Hypothalamus (tissue), 51 donors: ENCODE measurements at places on chromosomes 13 and 19.

- no peak for DNase-seq
Observed at GRCh38 chr19:46544651-46545050, 49.0 kb upstream of the PNMA8B start.

- DNase-seq: no peak
Observed at GRCh38 chr19:40322951-40323615, 25.1 kb downstream of the C19orf47 start.

- no peak for DNase-seq
Observed at GRCh38 chr13:62357887-62358645, 942.4 kb upstream of the PCDH20 start.

DNA sequence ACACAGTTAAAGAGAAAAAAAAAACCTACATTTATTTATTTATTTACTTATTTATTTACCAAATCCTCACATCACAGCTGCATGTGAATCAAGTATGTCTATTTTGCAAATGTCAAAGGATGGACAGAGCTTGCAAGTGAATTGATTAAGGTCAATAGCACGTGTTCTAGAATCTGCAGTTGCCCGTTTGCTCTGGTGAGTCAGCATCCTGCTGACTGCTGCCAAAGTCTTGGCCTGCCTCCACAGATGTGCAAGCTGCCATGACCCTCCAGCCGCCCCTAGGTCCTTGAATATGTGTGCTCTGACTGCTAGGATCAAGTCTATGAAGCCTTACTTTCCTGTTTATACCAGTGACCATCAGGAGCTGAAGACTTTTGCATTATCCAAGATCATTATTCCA, 320.6 kb downstream of the GPC5 start:
- DNase-seq: no peak

- DNase-seq: no peak
Observed at GRCh38 chr19:17775991-17776803, 18.7 kb upstream of the B3GNT3 start.

DNA sequence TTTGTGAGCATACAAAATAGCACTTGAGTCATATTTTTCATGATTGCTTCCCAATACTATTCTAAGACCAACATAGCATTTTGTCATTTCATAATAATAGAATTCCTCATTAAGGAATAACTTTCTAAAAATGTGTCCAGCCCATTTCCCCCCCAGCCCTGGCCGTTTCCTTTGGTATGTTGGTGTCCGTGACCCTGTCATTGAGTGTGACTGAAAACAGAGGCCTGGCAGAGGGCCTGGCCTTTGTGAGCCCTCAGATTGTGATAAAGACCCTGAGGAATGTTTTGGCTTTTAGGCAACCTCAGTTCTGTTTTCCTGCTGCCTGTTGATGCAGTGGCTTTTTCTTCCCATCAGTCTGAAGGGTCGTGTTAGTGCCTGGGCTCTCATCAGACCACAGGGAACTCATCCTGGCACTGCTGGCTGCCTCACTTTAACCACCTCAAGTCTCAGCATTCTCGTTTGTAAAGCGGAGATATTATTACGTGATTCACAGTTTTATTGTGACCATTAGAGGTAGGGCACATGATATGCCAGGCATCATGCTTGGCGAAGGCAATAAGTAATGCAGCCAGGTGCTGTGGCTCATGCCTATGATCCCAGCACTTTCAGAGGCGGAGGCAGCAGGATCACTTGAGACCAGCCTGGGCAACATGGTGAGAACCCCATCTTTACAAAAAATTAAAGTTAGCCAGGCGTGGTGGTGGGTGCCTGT, 13.8 kb downstream of the SPINT2 start:
- DNase-seq: no peak

GRCh38 chr19:18895824-18896341, at the start of gene CERS1:
TSS of gene CERS1 (minus strand) at chr19:18896158. CDS start at chr19:18896072, 86 bp downstream.
- DNase-seq: peak; percentile 35

DNA sequence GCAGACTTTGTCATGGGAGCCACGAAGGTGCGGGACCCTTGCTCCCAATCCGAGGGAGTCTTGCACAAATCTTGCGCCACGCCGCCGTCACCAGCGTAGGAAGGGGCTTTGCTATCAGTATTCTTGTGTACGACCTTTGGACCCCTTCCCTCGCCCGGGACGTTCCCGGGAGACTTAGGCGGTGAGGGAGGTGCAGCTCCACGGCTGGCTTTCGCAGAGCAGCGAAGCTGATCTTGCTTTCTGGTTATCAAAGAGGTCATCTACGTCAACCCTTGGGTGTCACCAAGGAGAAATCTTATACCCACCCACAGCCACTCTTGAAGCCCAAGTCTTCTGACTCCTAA, 583 bp downstream of the TECR start:
- DNase-seq: no peak

- no peak for DNase-seq
Observed at GRCh38 chr19:5953030-5953589, 24.8 kb downstream of the RANBP3 start.

GRCh38 chr19:44943801-44944249, 1.8 kb downstream of the APOC4 start:
- peak; percentile 41 for DNase-seq

GRCh38 chr13:20439261-20439660, 86.4 kb downstream of the CRYL1 start:
- no peak for DNase-seq

DNA sequence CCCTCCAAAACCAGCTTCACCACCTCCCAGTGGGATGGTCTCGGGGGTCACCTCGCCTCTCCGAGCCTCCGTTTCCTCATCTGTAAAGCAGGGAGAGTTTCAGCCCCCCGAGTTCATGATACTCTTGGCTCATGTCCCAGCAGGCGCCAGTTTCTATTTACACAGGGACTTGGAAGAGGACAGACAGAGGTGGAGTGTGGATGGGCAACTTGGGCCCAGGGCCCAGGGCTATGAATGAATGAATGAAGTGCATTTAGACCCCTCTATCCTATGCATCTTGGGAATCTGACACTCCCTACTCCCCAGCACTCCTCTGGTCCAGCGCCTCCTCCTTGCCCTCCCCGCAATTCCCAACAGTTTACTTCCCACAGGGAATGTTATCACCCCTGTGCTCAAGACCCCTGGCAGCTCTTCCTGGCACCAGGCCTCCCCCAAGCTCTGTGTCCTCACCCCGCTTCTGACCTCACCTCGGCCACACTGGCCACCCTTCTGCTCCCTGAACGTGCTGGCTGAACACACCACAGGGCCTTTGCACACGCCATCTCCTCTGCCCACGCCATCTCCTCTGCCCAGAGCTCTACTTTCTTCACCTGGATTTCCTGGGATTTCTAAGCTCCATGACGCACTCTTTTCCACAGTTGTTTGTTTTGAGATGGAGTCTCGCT, 4.9 kb upstream of the C2CD4C start:
- no peak for DNase-seq

DNA sequence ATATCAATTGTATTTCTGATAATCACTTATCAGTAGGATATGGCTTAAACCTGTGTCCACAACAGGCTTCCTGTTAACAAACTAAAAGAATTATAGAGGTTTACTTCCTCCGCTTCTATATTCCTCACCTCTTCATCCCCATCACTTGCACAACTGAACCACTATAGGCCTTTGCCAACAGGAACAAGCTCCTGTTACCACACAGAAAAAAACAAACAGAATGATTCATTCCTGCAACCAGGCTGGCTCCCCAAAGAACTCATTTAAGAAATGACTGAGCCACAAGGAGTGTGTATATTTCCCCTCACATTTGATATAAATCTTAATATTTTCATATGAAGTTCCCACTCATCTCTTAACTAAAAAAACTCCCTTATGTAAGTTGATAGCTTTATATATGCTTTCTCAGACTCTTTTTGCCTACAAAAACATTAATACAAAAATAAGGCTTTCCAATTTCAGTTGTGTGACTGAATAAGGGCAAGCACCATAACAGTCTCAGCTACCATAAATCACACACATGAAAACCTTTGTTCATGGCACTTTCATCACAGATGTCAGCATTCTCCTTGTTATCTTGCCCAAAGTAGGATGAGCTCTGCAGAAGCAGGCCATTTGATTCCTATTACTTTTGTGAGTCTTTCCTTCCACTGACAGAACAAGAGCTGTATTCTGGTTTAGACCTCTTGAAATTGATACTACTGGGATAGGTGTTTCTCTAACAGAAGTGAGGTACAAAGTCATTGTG, 366.8 kb downstream of the SLITRK1 start:
- no peak for DNase-seq

DNA sequence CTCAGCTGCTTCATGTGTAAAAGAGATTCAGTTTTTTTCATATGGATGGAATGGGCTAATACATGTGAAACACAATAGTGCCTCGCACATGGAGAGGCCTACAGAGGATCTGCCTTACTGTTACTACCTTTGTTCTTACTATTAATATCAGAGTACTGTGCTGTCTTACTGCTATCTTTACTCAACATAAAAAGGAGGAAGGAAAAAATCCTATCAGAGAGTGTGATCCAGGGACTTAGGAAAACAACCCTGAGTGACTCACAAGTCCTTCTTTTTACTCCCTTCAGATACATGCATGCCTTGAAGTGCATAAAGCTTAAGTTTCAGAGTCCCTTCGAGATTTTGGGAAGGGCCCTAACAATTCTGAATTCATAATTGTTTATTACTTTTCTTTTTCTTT, 136.8 kb downstream of the TBC1D4 start:
- DNase-seq: no peak

DNA sequence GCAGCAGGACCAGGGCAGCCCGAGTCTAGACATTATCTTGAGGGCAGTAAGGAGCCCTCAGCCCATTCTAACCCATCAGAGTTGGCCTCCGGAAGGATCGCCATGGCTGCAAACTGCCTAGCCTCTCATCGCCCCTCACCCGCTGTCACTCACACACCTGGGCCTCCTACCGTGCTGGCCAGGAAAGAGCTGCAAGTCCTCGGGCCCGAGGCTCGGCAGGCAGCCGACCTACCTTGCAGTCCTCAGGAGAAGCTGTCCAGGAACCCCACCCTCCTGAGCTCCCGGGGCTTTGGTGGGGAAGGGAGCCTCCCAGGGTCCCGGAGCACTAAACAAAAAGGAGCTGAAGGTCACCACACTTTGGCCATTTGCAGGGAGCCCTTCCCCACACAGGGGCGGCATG, 46.8 kb downstream of the CCNE1 start:
- no peak for DNase-seq

DNA sequence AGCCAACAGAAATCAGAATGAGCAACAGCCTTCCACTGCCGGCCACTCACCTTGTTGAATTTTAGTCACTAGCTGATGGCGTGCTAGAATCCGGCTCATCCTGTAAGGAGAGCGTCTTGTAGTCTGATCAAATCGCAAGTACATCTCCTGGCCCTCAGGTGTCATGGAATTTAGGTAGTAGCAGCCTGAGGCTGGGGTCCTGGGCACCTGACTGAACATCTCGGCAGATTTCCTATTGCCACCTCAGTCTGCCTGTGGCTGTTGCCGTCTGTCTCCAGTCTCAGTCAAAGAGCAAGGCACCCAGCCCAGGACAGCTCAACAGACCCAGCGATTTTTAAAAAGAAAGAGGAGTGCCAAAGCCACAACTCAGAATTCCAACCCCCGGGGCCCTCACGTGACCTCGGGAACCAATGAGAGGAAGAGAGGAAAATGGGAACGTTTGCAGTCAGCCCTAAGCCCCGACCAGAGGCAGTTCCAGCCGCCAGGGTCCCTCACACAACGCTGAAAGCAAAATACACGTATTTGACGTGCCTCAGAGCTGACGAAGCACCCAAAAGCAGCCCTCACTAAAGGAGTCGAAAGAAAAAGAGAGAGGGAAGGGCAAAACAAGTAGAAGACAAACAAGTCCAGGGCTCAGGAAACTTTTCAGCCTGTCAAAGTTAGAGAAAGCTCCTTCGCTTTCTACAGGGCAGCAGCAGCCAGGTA, at the start of gene STARD13:
TSS of gene STARD13 (minus strand) at position 336 of the 705 bp plus-strand sequence. CDS start at position 219, 117 bp downstream.
- peak; percentile 85 for DNase-seq

DNA sequence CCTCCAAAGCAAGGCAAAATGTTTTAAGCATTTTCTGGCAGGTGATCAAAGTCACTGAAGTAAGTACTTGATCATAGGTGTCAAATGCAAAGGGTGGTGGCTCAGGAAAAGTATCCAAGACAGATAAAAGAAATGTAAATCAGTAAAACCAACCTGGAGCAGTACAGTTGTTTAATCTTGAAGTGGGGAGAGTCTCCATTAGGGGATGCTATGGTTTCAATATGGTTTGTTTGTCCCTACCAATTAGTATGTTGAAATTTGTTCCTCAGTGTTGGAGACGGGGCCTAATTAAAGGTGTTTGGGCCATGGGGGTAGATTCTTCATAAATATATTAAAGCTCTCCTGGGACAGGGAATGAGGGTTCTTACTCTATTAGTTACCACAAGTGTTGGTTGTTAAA, 1781.7 kb upstream of the PRR20A start:
- no peak for DNase-seq

- DNase-seq: no peak
Observed at GRCh38 chr19:21460686-21461085, 44.7 kb upstream of the ZNF429 start.

- DNase-seq: peak; percentile 39
Observed at GRCh38 chr13:57634839-57635165, 3.3 kb downstream of the PCDH17 start.

GRCh38 chr13:113860665-113861432, 3.0 kb downstream of the GAS6 start:
- no peak for DNase-seq

DNA sequence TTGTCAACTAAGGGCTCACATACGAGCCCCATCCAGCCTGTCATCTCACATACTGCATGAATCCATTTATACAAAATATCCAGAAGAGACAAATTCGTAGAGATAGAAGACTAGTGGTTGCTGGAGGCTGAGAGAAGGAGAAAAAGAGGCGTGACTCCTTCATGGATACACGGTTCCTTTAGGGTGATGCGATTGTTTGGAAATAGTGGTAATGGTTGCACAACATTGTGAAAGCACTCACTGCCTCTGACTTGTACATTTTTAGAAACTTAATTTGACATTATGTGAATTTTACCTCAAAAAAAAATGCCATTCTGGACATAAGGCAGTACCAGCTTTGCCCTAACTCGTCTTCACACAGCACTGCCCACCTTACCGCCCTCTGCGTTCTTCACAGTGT, 27.3 kb downstream of the IGFL1 start:
- DNase-seq: no peak

DNA sequence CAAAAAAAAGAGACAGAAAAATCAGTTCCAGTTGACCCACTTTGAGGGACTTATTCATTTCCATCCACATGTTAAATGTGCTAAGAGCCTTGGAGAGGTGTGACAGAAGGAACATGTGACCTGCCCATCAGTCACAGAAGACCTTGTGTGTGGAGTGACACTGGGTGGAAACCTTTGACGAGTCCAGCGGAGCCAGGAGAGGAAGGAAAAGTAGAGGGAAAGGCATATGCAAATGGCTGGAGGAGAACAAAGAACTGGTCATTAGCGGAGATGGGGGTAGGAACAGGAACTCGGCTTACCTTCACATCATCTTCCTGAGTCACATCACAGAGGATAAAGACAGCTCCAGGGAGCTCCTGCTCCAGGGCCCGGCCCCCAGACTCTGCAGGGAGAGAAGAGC, 2.3 kb downstream of the HSD17B14 start:
- DNase-seq: no peak

- DNase-seq: no peak
Observed at GRCh38 chr13:32042551-32042950, 11.0 kb downstream of the FRY start.

GRCh38 chr13:75071796-75072195, 410.2 kb downstream of the TBC1D4 start:
- DNase-seq: no peak
